ENCODE measurements at places on chromosomes 11 and 22.

- no peak for DNase-seq
Observed at GRCh38 chr11:105236664-105237063, 97.1 kb upstream of the CARD18 start.

- no peak for DNase-seq
Observed at GRCh38 chr11:8309311-8309710, 45.6 kb upstream of the LMO1 start.

GRCh38 chr11:123406441-123407129 is 23.5 kb upstream of the GRAMD1B start:
- DNase-seq, result no peak

DNA sequence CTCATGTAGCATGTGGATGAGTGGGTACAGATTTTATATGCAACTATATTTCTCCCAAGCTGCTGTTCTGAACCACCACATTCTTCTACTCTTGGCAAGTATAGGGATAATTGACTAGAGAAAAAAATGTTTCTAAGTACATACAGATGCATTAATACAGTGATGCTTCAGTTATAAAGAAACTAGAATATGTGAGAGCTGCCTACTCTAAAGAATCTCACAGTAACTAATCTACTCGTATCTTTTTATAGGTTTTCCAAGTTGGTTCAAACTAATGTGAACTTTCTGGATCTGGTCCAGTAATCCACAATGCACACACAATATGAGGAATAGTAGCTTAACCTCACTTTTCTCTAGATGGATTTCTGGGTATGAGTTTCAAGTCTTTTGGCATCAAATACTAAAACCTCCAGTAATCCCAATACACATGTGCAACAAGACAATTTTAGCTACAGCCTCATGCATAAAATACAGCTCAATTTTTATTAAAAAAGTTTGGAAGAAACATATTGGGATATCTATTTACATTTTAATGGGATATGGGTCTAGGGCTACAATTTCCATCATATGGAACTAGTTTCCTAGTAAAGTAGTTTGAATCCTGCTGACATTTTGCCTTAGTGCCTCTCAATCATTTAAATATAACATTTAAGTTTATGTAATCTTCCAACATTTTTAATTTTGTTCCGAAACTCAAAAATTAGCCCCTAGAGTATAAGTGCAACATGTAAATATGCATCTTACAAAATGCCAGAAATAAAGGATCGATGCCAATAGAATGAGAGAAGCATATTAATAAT is 2209.7 kb downstream of the LRRC4C start:
- no peak for DNase-seq

- DNase-seq, result no peak
Observed at GRCh38 chr22:49848690-49849160, 4.9 kb upstream of the ZBED4 start.
